GF-D8 (cell line): ENCODE measurements at places on chromosomes 4 and X.

DNA sequence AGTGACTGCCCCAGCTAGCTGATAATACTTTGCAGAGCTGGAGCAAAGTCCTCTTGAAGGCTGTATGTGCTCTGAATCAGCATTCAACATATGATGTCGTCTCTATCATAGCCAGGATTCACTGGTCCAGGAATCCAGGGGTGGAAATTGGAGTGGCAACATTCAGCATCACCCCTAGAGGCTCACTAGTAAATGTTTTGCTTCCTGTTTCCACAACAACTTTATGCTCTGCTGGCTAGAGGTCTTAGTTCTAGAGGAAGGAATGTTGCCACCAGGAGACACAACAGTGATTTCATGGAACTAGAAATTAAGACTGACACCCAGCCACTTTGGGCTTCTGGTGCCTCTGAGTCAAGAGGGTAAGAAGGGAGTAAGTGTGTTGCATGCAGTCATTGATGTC, 11.3 kb downstream of the MAGEA1 start:
- DNase-seq, result no peak

DNA sequence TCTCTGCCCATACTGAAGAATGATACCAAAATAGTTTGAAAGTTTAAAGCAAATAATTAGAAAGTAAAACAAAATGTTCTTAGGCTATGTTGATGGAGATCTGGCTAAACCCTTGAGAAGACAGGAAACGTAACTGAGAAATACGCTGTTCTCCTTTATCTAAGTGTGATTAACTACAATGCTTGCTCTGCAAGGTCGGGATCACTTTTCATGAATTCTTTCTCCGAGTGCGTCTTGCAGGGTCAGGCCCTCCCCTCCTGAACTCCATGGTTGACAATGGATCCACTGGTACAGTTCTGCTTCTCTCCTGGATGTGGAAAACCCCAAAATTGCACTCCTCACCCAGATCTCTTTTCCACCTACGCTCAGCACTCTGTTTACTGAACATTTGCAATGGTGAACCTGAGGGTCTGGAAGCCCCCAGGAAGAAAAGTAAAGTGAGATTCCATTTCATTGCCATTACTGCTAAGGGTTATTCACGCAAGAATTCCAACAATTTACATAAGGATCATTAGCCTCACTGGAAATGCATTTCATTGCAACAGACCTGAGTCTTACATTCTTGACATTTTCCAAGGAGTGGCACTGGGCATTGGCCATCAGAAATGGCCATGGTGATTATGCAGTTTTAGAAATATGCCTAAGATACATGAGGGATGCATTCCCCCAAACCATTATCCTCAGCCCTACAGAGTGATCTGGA, 24.6 kb upstream of the WWC2 start:
- no peak for DNase-seq

- no peak for DNase-seq
These were observed 62.6 kb upstream of the MTNR1A start for GRCh38 chr4:186617921-186618320.

DNA sequence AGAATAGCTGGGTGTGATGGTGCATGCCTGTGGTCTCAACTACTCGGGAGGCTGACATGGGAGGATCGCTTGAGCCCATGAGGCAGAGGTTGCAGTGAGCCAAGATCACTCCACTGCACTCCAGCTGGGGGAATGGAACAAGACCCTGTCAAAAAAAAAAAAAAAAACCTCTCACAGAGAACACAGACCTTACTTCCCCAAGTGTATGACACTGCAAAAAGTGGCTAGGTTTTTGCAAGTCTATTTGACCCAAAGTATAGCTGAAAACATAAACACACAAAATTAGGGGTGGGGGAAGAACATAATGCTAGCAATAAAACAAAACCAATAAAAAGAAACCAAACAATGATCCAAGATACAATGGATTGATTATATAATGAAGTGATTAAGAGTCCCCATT, 6.7 kb downstream of the LAMP2 start:
- DNase-seq, result peak; percentile 21

DNA sequence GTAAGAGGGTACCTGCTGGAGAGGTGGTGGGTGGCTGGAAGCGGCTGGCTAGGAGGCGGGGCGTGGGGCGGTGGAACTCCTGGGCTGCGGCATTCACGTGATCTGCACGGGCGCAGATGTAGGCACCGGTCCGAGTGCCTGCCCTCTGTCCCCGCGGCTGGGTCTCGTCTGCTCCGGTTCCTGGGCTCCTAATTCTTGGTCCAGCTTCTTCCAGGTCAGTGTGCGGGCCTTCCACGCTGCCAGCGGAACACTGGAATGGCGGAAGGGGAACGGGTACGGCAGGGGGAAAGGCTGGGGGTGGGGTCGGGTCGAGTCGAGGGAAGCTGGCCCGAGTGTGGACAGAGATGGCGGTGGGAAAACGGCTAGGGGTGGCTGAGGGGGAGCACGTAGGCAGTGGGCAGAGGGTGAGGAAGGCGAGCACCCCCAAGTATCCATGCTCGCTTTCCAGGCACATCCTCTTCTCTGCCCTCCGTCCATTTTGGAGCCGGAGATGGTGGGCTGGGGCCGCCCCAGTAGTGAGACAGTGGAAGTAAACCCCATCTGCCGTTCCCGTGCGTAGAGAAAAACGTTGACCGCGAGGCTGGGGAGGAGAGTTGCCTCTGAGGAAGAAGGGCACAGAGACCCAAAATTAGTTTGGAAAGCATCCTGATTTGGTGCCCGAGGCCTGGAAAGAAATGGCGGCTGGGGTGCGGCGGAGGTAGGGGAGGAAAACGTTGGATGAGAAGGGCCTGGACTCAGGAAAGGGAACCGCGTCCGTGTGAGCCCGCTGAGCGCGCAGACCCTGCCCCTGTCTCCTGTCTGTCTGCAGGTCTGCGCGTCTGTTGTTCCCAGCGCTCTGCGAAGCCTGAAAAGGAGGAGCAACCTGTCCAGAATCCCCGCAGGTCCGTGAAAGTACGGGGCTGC, at the start of gene TCEAL4:
Gene TCEAL4, plus strand, starts transcription at position 105 of the 903 bp plus-strand sequence. CDS start 1,161 bp downstream, outside the sequence.
- DNase-seq, result no peak

DNA sequence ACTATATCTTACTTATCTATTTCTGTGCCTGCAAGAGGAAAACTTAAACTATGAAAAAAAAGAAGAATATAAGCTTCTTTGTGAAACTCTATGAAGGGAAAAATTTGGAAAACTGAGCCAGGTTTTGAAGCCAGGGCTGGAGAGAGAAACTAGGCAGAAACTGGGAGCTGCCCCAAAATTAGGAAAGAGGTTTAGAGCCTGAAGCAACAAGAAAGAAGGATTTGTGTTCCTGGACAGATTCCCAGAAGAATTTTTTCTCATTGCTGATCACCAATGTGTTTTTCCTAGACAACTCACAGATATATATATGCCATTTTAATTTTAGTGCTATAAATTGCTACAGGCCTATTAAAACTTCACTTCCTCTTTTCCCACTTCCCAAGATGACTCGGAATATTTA, 245.0 kb upstream of the GEMIN8 start:
- no peak for DNase-seq

DNA sequence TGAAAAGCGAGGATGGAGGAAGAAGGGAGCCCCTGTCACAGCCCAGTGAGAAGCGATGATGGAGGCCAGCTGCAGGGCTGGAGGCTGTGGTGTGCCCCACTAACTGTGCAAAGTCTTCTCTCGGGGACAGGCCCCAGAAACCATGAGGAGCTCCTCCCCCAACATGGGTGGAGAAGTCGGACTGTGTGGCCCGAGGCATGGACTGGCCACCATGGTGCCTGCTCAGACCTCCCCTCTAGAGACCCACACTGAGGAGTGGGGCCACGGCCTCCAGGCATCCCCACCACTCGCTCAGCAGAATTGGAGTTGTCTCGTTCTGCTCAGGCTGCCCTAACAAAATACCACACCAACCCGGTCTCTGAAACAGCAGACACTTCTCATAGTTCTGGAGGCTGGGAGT, 12.2 kb upstream of the PDE6B start:
- no peak for DNase-seq

DNA sequence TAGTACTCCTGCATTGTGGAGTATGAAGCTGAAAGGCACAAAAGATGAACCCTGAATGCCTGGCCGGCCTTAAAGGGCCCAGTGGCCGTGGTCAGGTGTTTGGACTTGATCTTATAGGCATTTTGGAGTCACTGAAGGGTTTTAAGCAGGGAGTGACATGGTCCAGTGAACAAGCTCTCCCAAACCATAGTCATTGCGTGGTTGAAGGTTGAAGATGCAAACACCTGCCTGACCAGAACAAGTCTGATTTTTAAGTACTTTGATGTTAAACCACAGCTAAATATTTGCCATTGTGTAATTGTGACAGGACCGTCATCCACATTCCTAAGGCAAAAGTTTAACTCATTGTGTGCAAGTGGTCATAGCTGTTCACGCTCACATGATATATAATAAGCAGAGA, 3.3 kb downstream of the STK32B start:
- no peak for DNase-seq

GRCh38 chr4:13933191-13933590, 305.7 kb upstream of the BOD1L1 start:
- DNase-seq, result no peak

- DNase-seq, result no peak
These were observed 25.3 kb downstream of the APBB2 start for GRCh38 chr4:41189076-41189475.

DNA sequence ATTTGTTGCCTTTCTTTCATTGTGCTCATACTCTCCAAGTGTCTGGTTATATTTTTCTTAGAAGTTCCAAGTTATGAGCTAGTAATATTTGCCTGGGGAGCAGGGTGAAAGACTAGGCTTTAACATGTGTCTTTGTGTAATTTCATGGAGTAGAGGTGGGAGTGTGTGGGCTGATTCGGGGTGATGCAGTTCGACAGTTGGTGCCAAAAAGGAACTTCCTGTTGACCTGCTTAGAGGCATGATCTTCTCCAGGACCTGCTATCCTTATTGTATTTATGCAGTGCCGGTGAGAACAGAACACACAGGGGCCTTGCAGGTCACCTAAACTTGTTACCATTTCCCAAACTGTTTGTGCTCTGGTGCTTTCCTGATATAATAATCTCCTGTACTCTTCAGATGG, 21.2 kb downstream of the USP53 start:
- DNase-seq, result no peak

GRCh38 chr4:188989371-188989770, 850.1 kb downstream of the TRIML1 start:
- DNase-seq, result no peak

DNA sequence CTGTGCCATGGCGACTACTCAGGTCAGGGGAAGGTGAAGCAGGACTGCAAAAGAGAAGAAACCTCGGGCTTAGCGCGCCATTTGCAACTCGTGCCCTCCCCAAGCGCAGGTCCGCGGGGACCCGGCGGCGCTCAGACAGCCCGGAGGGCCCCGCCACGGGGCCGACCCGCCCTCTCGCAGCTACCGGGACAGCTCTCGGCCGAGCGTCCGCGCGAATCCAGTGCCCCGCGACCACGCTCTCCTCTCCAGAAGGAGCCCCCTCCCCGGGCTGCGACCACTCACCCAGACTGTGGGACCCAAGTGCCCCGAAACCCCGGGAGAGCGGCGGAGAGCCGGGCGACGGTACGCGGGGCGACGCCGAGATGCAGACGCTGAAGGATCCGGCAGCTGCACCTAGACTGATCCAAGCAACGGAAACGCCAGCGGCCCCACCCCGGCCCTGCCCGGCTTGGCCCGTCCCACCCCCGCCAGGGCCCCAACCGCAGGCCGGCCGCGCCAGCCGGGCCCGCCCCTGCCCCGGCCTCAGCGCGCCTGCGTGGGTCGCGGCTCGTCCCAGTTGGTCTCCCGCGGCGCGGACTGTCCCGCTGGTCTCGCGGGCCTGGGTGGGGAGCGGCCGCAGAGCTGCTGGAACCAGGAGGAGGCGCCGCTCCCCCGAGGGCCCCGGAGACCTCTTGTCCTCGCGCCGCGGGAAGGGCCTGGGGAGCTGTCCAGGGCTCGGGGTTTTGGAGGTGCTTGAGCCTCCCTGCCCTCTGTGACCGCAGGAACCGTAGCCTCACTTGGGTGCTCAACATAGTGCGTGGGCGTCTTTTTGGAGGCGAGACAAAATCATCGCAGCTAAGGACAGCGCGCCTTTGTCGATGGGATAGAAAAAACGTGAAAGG, at the start of gene ANXA5:
Gene ANXA5, minus strand, starts transcription at position 400 of the 881 bp plus-strand sequence. Its CDS starts 391 bp downstream, at position 9.
- peak; percentile 36 for DNase-seq

DNA sequence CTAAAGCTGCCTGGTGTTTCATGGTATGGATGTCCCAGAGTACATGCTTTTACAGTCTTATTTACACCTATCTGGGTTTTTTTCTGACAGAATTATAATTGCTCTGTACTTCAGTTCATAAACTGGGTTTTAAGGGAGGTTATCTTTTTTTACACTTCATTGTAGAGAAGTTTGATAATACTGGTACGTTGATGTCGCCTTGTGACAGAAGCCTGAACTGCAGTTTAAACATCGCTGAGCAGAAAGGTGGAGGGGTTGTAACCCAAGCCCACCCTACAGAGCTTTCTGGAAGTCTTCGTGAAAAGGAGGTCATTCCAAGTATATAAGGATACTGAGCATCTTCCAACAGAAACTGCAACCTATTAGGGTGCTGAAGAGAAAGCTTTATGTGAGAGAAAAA, 46.4 kb downstream of the BEX1 start:
- DNase-seq, result no peak

- no peak for DNase-seq
These were observed 213.7 kb upstream of the PPARGC1A start for GRCh38 chr4:24103434-24104157.

- no peak for DNase-seq
These were observed 1869.7 kb downstream of the PCDH7 start for GRCh38 chr4:32589853-32590252.

GRCh38 chrX:8453611-8454010, 11.0 kb upstream of the VCX3B start:
- DNase-seq, result no peak

- DNase-seq, result no peak
These were observed 6.4 kb downstream of the TRIML1 start for GRCh38 chr4:188145601-188146000.

DNA sequence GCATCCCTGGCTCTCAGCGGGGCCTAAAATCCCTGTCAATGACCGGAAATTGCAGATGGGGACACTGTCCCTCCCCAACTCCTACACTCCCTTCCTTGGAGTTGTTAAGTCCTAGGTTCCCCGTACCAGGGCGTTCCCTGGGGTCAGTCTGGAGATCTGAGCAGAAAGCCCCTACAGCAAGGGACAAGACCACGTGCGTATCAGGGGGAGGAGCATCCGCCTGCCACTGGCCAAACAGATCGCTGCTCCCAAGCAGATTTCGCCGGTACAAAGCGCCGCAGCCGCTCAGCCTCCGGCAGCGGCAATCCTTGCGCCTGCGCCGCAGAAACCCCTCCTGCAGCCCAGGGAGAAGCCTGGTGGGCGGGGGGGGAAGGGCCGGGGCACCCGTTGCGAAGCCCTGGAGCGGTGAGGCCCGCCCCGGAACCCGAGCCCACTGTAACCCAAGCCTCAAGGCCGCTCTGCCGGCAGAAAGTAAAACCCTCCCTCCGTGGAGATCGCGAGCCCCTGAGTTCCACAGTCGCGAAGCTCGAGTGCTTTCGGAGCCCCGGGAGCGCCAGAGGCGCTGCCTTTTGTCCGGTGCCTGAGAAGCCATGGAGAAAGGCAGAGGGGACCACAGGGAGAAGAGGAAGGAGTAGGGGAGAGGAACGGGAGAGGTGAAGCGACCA, 2.7 kb downstream of the CRMP1 start:
- no peak for DNase-seq

DNA sequence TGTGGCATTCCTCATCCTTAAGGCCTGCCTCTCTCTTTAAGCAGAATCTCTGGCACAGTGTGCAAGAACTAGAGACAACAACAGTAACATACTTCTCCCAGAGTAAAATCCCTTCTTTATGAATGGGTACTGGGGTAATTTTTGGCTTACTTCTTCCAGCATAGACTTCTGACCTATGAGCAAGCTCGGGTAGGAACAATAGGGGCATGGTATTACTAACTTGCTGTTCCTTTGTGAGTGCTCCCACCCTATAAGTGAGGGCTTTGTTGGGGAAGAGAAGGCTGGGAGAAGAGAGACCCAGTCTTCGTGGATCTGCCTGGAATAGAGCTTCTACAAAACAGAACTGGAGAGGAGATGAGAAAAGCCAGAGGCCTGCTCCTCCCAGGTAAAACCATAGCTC, 30.2 kb downstream of the CLDN2 start:
- DNase-seq, result no peak
